D721Med (cell line): ENCODE measurements at places on chromosomes 2 and 18.
A peak's percentile ranks its signal among the peaks of the same experiment; 100 is the strongest.

DNA sequence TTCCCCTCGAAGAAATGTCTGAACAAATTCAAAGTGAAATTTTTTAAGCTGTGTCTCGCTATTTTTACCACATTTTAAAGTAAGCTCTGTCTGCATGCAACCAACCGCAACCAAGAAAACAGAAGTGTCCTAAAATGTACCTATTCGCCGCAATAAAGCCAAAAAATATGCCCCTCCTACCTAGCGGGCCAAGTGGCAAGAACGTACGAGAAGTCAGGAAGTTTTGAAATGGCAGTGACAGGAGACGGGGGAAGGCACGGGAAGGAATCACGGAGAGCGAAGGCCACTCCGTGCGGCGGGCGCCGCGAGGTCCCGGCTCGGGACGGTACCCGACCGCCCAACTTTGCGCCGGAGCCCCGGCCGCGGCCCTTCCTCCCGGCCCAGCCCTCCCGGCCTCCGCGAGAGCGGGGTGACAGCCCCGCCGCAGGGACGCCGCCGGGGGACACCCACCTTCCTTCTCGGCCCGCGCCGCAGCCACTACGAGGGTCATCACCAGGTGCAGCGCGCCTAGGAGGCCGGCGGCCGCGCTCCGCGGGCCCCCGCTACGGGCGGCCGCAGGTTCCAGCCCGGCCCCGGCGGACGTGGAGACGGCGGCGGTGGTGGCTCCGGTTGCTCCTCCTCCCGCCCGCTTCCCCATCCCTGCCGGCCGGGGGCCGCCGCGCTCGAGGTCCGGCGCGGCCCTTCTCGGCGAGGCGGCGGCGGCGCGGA is 568 bp downstream of the TMEM131 start:
- DNase-seq: no peak

DNA sequence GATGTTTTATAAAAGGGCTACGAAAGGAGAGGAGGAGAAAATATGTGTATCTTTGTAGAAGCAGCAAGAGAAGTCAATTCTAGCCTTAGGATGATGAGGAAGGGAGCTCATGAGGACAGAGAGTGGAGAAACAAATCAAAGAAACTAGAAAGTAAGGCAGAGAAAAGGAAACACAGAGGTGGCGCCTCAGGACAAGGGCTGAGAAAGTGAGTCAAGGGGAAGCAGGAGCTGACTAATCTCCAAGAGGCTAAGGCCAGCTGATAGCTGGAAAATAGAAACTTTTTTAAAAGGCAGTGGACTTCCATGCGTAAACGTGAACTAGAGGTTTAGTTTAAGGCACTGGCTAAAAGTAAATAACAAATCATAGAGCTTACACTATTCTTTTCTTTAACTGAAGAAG is 173.3 kb downstream of the ANKRD44 start:
- no peak for DNase-seq

DNA sequence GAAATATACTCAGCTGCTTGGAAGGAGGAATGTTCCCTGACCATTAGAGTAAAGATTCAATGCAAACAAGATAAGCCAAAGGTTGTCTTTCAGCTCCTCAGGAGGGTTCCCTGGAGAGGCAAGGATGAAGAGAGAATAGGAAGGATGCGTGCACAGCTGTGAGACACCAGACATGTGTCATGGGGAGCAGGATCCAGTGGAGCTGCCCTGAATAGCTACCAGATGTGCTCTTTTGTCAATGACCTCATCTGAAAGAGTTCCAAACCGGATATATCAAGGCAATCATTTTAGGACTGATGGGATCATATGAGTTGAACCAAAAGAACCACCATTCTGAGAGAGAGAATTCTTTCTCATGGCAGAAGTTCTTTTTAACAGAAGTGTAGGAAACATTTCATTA is 490.6 kb downstream of the IRS1 start:
- no peak for DNase-seq

DNA sequence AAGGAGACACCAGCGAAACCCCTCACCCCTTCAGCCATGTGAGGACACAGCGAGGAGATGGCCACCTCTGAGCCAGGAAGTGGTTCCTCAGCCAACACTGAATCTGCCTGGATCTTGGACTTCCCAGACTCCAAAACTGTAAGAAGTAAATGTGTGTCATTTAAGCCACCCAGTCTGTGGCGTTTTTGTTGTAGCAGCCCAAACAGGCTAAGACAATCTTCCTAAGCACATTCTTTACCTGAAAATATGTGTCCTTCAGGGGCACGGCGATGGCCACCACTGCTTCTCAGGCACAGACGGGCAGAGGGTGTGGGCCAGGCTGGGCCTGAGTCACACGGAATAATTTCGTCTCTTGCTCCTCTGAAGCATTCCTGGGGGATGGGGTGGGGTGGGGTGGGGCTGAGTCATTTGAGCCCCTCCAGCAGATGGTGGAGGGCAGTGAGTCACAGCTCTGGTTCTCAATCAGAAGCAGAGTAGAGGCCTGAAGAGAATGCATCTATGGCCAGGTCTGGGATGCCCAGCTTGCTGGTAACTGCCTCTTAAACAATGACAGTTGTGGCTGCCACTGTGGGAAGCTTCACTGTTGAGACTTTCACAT is 142.4 kb downstream of the CAPN13 start:
- no peak for DNase-seq

GRCh38 chr2:70460333-70460732 is 93.3 kb downstream of the TGFA start:
- DNase-seq: no peak

DNA sequence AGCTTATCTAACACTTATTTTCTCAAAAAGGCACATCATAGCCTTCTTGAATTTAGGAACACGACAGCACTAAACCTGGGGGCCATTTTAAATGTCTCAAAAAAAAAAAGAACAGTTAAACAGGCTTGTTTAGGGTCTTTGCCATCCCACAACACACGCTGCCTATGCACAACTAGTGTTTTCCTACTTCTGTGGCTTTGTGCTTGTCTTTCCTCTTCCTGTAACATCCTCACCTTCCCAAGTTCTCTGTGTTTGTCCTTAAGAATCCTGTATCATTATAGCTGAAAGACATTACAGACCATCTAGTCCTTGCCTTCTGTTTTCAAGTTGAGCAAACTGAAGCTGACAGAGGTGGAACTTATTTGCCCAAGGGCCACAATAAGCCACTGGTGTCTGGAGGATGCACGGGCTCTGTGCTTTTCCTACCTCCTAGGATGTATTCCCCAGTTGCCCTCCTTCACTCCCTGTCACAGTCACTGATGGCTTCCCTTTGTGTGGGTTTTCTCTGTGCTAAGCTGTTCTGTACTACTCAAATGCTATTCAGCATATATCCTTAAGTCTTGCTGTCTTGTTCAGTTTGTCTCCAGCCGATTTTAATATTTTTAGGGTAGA is 22.6 kb downstream of the SNRPD1 start:
- no peak for DNase-seq

- no peak for DNase-seq
Measured at GRCh38 chr18:3511980-3512379, 62.0 kb downstream of the TGIF1 start.

- no peak for DNase-seq
Measured at GRCh38 chr18:54086046-54086802, 138.2 kb downstream of the MBD2 start.

- peak; percentile 77 for DNase-seq
Measured at GRCh38 chr2:218892693-218893348, 12.2 kb downstream of the WNT10A start.

- DNase-seq: no peak
Measured at GRCh38 chr2:69088466-69088865, 75.5 kb downstream of the ANTXR1 start.

- DNase-seq: no peak
Measured at GRCh38 chr2:200026332-200027230, 71.2 kb downstream of the MAIP1 start.

DNA sequence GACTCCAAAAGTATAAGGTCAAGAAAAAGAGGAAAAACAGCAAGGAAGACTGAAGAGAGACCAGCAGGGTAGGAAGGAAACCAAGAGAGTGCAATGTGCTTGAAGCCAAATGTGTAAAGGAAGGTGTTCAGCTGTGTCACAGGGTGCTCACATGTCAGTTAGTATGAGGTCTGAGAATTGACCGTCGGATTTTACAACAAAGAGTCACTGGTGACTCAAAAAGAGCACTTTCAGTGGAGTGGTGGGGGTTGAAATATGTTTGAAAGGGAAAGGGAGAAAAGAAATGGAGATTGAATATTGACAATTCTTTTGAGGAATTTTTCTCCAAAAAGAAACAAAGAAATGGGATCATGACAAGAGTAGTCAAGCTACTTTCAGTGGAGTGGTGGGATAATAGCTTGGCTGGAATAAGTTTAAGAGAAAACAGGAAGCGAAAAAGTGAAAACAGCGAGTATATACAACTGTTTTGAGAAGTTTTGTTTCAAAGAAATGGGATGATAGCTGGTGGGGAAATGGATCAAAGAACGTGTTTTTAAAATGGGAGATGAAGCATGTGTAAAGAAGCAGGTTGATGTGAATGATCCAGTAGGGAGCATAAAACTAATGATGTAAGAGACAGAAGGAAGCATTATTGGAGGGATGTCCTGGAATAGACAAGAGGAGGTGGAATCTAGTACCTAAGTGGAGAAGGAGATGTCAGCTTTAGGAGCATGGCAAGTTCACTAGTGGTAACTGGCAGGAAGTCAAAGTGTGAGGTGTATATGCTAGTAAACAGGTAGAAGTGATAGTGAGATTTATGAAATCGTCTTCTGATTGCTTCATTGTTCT is 3.6 kb upstream of the TSPYL6 start:
- DNase-seq: no peak

GRCh38 chr2:16021611-16022363 is 81.4 kb downstream of the MYCN start:
- DNase-seq: no peak

DNA sequence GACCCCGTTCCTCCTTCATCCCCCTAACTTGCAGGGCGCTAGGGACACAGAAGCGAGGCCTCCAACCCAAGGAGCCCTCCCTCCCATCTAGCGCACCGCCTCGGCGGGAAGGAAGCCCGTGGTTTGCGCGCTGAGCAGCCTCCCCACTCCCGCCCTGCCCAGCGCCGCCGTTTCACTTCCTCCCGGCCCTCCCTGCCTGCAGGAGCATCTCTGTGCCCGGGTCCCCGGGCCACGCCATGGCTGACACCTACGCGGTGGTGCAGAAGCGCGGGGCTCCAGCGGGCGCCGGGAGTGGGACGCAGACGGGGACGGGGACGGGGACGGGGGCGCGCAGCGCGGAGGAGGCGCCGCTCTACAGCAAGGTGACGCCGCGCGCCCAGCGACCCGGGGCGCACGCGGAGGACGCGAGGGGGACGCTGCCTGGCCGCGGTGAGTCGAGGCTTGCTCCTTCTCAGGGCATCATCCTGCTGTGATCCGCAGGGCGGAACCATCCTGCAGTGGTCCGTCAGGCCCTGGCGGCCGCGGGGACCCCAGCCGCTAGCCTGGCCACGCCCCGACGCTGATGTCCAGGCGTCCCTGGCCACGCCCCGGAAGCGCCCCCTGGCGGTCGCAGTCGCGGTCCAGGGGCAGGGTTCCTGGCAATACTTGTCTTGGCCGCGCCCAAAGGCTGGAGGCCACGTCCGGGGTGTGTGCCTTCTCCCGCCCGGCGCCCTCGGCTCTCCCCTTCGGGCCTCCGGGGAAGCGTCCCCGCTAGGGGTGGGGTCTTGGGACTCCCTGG is 16.4 kb downstream of the PTPN18 start:
- peak; percentile 79 for DNase-seq

- no peak for DNase-seq
Measured at GRCh38 chr18:27862041-27862682, 314.8 kb downstream of the CDH2 start.

- DNase-seq: no peak
Measured at GRCh38 chr2:105889046-105889445, 144.3 kb downstream of the NCK2 start.

DNA sequence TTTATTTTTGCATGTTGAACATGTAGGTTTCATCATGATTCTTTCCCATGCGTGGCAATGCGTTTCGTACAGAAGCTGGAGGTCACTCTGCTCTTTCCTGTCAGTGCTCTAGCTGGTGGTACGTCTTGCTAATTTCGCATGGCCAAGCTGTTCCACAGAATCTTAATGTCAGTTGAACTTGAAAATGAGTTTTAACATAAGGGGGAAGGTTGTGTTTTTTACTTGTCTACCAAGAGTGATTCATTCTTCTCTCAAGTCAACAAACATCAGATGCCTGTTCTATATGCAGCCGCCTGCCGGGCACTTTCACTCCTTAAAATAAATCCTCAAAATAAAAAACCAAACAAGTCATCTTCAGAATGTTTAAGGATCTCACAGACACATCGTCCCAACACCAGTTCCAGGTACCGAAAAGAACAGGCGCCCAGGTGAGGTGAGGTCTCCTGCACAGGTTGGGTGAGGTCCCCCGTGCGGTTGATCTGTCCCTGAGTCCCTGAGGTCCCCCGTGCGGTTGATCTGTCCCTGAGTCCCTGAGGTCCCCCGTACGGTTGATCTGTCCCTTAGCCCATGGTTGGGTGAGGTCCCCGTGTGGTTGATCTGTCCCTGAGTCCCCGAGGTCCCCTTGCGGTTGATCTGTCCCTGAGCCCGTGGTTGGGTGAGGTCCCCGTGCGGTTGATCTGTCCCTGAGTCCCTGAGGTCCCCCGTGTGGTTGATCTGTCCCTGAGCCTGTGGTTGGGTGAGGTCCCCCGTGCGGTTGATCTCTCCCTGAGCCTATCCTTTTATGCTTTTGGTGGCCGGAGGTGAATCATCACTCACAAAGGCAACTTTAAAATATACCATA is 57.0 kb upstream of the KCNG2 start:
- no peak for DNase-seq

- DNase-seq: no peak
Measured at GRCh38 chr2:4258563-4258962, 555.2 kb downstream of the DCDC2C start.

GRCh38 chr2:113283704-113284284 is 5.1 kb upstream of the PAX8 start:
- no peak for DNase-seq

GRCh38 chr2:12619975-12620374 is 96.8 kb upstream of the TRIB2 start:
- no peak for DNase-seq

DNA sequence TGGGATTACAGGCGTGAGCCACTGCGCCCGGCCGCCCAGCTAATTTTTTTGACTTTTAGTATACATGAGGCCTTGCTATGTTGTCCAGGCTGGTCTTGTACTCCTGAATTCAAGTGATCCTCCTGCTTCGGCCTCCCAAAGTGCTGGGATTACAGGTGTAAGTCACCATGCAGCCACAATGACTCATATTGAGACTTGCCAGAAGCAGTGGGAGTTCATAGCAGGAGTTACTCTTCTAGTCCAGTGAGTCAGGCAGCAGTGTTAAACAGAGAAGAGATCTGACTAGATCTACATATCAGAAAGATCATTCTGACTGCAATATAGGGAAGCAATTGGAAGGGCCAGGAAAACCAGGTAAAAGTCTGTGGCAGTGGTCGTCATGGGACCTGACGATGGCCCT is 1.5 kb upstream of the FLACC1 start:
- no peak for DNase-seq

DNA sequence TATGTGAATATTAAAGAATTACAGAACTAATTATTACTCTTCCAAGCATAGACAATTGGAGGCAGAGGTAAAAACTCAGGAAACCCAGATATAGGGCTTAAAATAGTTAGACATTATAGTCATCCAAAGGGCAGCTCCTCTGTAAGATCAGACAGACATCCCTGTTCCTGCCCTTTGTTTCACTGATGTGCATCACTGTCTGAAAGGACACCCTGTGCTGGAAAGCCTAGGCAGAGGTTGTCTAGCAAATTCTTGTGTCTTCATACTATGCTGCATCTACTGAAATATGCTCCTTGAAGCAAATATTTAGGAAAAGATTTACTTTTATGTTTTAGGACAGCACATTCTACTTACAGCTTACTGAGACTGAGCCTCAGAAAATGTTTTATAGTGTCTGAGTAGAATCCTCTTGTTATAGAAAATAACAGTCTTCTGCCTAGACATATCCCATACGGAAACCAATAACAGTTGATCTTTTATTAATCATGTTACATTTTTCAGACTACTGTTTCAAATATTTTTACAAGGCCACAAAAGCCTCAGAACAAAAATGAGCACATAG is 977.3 kb upstream of the CDH2 start:
- no peak for DNase-seq
